ENCODE measurements at places on chromosomes 7 and 10.

DNA sequence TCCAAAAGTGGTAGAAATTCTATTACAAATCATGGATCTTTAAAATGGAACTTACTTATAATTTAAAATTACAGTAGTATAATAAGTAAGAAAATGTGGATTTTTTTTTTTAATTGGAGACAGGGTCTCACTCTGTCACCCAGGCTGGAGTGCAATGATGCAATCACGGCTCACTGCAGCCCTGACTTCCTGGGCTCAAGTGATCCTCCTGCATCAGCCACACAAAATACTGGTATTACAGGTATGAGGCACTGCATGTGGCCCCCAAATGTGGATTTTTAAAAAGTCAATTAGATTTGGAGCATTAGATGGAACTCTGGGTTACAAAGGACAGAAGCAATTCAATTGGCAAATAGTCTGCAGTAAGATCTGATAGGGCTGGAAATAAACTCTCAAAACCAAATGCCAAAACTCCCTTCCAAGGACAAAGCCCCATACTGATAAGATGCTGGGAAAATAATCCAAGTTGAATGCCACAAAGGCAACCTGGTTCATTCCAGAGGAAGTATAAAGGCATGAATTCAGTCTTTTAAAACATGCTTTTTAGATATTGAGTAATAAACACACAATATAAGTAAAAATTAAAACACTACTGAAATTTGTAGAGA lies 294.2 kb downstream of the ZNF248 start:
- no peak for DNase-seq

DNA sequence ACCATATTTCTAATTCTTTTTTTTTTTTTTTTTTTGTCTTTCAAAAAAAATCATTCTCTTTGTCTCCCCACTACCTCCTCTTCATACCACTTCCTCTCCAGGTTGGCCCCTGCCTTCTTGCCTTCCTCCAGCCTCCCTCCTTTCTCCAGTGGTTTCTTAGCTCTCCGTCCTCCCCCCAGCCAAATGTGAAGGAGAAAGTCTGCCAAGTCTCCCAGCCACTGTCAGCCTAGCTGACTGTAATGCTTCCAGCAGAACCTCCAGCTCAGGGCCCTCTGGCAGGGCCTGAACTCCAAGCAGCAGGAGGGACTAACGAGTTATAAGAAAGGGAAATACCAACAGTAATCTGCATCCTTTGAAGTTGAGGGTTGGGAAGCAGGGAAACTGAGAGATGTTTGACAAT lies 35.5 kb upstream of the BICC1 start:
- no peak for DNase-seq

- no peak for DNase-seq
Observed at GRCh38 chr7:55472928-55473725, 99.2 kb downstream of the VOPP1 start.

DNA sequence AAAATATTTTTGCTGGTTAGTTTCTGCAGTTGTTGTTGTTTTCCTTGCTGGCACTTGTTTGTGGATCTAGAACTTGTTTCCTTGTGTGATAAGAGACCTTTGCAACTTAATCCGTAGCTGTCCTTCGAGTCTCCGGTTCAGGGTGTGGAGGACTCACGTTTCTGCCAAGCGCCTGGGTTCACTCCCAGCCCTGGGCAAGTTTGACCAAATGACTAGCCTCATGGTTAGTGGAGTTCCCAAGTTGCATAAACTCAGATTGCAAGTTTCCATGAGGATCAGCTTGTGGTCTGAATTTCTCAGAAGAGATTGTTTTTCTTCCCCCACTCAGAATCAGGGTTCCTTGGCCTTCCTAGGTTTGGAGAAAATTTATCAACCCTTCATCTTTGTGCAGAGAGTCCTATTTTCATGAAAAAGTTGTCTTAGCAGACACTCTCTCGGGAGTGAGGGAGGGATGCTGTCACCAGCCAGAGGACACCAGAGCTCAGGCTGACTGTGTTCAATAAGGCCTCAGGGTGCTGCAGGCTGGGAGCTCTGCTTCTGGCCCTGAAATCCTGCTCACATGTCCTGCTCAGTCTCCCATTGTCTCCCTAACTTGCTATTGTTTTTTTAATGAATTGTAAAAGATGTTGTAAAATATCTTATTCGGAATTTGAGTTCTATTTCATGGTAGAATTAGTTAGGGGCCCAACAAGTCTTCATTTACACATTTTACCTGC lies 377.7 kb upstream of the KLF6 start:
- DNase-seq, result no peak

- DNase-seq, result no peak
Observed at GRCh38 chr7:30738026-30738915, 13.7 kb upstream of the INMT start.

GRCh38 chr7:129615018-129615417 lies 3.5 kb downstream of the NRF1 start:
- no peak for DNase-seq

- DNase-seq, result no peak
Observed at GRCh38 chr10:69508738-69509340, 57.6 kb downstream of the TSPAN15 start.

GRCh38 chr10:124252097-124252715 lies 158.8 kb upstream of the CHST15 start:
- DNase-seq, result no peak

DNA sequence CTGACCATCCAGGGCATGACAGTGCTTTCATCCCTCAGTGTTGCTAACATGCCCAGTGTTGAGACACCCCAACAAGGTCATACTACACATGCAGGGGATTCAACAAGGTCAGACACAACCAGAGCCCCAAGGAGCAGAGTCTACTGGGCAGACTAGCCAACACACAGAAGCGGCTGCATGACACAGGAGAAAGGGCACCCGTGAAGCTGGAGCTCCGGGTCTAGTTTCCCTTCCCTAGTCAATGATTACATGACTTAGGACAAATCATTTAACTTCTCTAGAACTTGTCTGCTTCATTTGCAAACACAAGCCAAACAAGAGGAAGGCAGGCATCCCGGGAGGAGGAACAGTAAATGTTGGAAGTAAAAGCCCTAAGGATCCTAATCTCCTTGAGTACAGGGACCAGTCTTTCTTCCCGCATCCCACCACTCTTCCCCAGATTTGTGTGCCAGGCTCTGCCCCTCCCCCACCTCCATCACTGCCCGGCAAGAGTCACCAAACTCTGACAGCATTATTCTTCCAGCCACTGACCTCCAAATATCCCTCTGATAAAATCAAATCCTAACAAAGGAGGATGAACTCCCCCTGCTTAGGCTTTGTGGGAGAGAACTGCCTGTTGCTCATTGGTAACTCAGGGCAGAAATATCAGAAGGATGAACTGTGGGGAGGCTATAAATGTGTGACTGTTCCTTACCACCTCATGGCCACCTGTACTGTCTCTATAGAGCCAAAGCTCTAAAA lies 104.3 kb downstream of the KCNMA1 start:
- no peak for DNase-seq

GRCh38 chr7:20661884-20662283 lies 46.4 kb downstream of the ABCB5 start:
- no peak for DNase-seq

All from glomerular endothelial cell (primary cell).